ENCODE measurements at places on chromosomes 2 and 18. TPM values are rescaled to one million over a fixed set of nuclear protein-coding genes. Genes with fewer than 3 reads are reported as not detected.

KHK gene
- 4.0 TPM for total RNA-seq

AMER3 gene
- total RNA-seq: under 0.01 TPM

GRCh38 chr2:231088754-231089153 lies 32.1 kb downstream of the PSMD1 start:
- no peak for DNase-seq

DNA sequence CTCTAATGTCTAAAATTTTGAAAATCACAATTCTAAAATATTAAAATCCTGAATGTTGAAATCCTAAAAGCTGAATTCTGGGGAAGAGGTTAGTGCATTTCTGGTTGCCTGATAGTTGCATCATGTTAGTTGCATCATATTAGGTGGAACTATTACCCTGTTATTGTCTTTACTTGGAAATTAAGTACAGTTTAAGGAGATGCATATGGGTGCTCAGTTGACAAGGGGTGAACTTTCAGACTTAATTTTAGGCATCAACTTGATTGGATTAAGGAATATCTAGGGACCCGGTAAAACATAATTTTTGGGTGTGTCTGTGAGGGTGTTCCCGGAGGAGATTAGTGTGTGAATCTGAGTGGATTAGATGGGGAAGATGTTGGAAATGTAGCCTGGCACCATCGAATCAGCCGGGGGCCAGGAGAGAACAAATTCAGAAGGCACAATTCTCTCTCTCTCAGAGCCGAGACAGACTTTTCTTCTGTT lies 409.8 kb downstream of the PLCL1 start:
- no peak for DNase-seq

DNA sequence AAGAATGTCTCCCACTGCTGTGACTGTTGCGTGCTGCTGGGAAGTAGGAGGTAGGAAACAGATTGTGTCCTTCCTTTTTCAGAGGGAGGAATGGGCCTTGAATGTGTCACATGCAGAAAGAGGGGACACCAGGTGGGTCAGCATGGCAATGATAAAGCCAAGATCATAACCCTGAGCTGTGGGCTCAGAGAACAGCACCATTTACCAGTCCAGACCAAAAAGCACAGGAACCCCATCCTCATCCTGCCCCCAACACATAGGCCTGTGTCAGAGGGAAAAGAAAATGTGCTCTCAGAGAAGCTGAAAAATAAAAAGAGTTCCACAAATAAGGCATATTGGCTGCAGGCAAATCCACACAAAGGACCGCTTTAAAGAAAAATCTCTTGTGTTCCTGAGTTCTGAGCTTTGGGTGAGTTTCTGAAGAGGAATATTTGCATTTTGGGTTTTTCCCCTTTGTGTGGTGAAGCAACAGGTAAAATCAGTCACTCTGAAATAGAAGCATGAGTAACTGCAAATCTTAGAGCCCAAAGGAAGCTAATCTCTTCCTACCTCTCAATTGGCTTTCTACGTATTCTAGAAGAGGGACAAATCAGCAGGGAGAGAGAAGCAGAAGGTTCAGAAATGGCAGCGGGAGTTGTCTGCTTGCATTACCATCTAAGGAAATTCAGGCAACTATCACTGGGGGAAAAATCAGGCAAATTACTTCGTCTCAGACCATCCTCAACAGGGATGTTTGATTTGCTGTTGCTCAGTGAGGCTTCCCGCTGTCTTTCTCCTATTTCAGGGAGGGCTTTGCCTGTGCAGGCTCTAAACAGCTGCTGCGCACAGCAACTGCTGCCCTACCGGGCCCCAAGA lies 106.8 kb downstream of the BCL11A start:
- DNase-seq: no peak

GRCh38 chr2:62512384-62512783 lies 6.4 kb upstream of the TMEM17 start:
- no peak for DNase-seq

DNA sequence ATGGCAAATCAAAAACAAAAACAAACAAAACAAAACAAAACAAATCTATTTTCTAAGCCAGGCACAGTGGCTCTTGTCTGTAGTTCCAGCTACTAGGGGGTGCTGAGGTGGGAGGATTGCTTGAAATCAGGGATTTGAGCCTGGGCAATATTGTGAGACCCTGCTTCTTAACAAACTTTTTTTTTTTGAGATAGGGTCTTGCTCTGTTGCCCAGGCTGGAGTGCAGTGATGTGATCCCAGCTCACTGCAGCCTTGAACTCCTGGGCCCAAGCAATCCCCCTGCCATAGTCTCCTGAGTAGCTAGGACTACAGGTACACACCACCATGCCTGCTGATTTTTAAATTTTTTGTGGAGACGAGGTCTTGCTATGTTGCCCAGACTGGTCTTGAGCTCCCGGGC lies 6.2 kb downstream of the HPCAL1 start:
- DNase-seq: no peak

DNA sequence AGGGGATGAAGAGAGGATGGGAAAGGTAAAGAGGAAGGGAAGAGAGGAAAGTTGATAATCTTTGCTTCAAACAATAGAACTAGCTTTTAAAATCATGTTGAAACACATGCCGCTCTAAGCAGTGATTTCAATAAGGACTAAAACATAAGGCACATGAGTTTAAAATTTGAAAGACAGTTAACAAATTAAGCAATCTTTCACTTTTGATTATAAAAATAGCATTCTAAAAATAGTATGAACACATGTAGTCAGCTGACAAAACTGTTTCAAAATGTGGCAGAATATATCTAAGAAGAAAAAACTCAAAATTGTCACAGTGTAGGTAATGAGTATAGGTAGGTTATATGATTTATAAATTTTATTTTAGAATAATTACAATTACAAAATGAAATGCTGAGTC lies 25.3 kb downstream of the PSME4 start:
- no peak for DNase-seq

- no peak for DNase-seq
Measured at GRCh38 chr18:31880186-31880898, 62.6 kb downstream of the TRAPPC8 start.
